ENCODE measurements at places on chromosomes 12 and 14.

DNA sequence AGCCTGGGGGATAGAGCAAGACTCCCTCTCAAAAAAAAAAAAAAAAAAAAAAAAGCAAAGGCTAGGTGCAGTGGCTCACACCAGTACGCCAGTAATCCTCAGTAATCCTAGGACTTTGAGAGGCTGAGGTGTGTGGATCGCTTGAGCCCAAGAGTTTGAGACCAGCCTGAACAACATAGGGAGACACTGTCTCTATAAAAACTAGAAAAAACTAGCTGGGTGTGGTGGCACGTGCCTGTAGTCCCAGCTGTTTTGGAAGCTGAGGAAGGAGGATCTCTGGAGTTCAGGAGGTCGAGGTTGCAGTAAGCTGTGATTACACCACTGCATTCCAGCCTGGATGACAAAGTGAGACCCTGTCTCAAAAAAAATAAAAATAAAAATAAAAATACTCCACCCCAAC is 8.9 kb upstream of the RBM25 start:
- no peak for DNase-seq

DNA sequence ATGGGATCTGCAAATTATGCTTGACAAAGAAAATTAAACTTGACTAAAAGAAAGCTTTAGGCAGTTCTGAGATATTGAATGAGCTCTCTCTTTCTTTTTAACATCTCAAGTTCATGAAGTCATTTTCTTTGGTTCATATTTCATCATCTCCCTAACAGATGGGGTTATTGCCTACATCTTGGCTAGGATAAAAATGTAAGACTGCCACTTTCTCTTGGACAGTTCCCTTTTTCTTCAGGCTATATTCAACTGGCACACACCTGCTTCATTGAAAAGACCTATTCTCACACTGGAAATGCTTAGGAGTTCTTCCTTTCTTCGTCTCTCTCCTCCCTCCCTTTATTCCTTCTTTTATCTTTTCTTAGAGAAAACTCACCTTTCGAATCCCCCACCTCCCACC is 355.9 kb upstream of the SEL1L start:
- DNase-seq: no peak

DNA sequence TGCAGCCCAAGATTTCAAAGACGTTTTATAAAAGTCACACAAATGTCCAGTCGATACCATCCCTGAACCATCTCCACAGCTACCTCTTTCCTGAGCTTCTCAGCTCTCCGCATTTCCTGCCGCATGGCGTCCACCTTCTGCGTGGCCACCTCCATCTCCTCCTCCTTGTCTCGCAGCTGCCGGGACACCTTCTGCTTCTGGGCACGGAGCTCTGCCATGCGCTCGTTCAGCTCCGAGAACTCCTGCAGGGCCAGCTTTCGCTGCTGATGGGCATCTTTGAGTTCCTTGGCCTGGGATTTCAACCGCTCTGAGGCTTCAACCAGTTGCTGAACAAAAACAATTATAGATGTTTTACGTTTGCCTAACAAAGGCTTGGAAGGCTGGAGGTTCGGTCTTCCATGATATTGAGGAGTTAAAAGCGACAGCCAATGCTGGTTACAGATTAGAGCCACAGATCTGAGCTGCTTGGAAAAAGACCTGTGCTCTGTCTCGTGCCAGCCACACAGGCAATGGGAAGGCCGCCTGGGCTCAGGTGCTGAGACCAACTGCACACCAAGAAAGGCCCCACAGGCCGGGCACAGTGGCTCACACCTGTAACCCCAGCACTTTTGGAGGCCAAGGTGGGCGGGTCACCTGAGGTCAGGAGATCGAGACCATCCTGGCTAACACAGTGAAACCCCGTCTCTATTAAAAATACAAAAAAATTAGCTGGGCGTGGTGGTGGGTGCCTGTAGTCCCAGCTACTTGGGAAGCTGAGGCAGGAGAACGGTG is 49.6 kb downstream of the AMN start:
- DNase-seq: no peak

DNA sequence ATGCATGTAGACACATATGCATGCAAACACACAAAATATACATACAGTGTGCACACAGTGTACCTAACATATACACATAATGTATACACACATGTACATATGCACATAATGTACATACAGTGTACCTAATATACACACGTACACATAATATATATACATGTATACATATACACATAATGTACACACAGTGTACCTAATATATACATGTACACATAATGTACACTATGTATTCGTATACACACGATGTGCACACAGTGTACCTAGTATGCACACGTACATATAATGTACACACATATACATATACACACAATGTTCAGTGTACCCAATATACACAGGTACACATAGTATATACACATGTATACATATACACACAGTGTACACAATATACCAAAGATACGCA is 70.0 kb downstream of the DNAH10 start:
- DNase-seq: no peak

- no peak for DNase-seq
Observed at GRCh38 chr12:45183246-45183645, 32.6 kb upstream of the ANO6 start.

- no peak for DNase-seq
Observed at GRCh38 chr14:68322940-68323620, 469.8 kb downstream of the ZFP36L1 start.

DNA sequence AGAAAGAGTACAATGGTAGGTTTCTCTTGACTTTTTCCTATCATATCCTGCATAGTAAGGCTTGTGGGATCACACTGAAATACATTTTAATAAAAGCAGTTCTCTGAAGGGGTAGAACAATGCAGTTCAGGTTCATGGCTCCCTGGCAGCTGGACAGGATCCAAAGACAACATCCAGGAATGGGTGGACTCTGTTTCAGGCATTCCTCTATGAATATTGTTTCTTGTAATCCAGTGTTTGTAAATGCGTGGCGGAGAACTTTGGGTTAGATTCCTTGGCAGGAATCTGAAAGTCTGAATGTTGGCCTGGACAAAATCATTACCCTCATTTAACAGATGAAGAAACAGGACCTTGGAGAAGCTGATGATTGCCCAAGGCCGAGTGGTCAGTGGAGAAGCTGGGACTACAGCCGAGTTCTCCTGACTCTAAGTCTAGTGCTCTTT is 43.5 kb downstream of the SYNE2 start:
- DNase-seq: peak; percentile 16

DNA sequence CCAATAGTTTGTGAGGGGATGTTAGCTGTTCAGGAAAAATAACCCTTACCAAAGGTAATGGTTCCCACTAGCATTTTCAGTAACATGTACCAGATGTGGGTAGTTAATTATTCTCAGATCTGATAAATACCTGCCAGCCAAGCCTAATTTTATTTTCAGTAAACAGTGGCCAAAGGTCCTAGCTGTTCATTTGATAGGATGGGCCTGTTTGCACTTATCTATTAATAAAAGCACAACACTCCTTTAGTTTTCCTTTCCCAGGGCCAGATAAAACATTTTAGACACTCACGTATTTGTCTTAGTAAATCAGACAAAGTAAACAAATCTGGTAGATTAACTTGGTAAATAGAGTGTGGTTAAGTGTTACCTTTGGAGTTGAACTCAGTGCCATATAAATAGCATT is 345.1 kb downstream of the RAD51B start:
- DNase-seq: peak; percentile 70

DNA sequence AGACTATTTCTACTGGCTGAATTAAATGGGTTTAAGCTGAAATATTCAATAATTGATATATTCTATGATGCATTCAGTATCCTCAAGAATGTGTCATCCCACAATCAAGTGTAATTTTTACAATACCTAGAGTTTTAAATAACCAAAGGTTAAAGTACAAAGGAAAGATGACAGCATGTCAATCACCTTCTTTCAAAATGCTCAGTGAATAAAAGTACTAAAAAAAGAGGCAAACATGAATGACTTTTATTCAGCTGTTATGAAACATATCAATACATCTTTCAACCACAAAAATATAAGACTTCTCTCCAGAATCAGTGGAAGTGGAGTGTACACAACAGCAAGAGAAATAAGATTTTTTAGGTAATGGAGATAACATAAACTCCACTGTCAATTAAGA is 72.0 kb downstream of the NELL2 start:
- DNase-seq: no peak

GRCh38 chr12:124704619-124705018 is 137.2 kb upstream of the NCOR2 start:
- no peak for DNase-seq

DNA sequence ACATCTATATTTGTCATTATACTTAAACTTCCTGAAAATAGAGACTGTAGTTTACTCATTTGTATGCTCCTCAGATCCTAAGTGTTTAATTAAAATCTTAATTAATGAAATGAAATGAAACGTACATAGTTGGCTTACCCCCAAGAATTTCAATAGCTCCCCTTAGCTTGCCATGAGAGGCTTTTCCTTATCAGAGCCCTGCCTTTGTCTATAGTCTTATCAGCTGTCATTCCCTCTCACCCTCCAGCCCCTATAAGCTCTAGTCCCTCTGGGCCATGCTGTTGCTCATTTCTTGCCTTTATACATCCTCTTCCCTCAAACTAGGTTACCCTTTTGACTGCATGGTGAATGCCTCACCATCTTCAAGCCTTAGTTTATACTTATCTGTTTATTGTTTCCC is 1.1 kb upstream of the RTRAF start:
- peak; percentile 3 for DNase-seq

DNA sequence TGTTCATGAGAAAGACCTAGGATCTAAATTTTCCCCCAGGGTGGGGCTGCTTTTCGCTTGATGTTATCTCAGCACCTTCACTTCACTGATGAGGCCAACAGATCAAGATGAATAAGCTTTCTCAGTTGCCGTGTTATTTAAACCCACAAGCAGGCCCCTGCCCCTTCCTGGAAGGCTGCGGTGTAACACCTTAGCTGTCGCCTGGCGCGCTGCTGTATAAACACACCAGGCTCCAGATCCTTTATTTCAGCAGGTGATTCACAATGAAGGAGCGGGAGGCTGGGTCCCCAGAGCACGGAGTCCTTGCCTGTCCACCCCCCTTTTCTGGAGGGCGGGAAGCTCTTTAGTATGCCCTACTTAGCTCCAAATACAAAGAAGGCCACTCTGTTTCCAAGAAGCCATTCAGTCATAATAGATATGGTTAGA is 515.4 kb downstream of the FUT8 start:
- peak; percentile 30 for DNase-seq

GRCh38 chr12:121181181-121181580 is 28.7 kb upstream of the P2RX4 start:
- DNase-seq: no peak

DNA sequence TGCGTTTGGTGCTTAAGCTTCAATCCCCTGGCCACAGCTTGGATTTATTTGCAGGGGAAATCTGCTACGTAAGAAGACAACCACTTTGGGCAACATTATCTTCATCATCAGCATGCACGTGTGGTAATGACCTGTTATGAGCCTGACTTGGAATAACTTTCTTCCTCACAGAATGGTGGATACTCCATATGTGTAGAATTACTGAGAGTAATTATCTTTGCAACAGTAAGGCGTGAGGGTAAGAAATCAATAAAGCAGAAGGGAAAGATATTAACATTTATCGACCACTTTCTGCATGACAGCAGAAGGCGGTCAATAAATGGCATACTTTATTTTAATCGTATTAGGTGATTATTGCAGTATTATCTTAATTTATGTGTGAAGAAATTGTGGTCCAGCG is 152.7 kb downstream of the RGS6 start:
- no peak for DNase-seq

All from DMS79 (cell line).